ENCODE measurements at places on chromosomes 5 and 9.

- no peak for DNase-seq
Observed at GRCh38 chr9:98010445-98010844, 27.3 kb downstream of the ANP32B start.

GRCh38 chr5:150516011-150516410, 8.1 kb downstream of the NDST1 start:
- no peak for DNase-seq

DNA sequence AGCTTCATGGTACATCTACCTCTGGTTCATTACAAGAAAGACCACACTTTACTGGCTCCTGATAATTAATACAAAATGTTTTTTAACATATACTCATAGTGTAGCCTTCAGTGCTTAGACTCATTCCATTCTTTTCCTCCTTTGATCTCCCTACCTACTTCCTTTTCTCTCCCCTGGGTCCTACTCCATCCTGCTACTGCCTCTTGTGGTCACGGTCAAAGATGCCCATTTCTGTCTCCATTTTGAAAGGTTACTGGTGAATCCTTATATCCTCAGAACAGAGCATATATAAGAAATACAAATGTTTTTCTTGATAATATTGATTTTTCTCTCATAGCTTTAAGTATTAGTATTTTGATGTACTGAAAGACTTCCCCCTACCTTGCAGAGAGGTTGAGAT, 375.9 kb downstream of the ARRDC3 start:
- no peak for DNase-seq

- DNase-seq: peak; percentile 56
Observed at GRCh38 chr5:63963080-63963735, 963 bp upstream of the HTR1A start.

GRCh38 chr5:114296191-114296590, 65.7 kb upstream of the KCNN2 start:
- DNase-seq: no peak

- no peak for DNase-seq
Observed at GRCh38 chr5:90809311-90810056, 250.9 kb downstream of the ADGRV1 start.

DNA sequence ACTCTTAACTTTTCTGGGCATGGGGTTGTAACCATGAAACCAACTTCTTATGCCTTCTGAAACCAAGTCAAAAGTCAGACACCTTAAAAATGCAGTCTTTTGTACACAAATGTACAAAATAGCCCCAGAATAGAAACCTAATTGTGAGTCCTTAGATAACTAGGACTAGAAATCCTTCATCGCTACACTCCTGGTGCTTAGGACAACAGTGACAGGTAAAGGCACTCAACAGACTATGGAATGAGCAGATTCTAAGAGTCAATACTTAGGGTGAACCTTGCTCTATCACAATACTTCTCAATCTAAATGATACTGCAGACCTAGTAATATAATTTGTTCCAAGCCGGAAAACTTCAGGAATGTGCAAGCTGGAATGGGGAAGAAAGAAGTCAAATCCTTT, 163.7 kb downstream of the PDE4D start:
- no peak for DNase-seq

Measured in anterior cingulate cortex (tissue), 58 donors.